ENCODE measurements at places on chromosomes 13 and 19. TPM values are rescaled to one million over a fixed set of nuclear protein-coding genes. Genes with fewer than 3 reads are reported as not detected.

- no peak overlapping the region for H3K4me3 ChIP-seq
- no peaks in the 10 kb centered on the region for H3K4me1 ChIP-seq
- H3K27ac ChIP-seq, result no peak overlapping the region
- no peaks in the 10 kb centered on the region for H3K36me3 ChIP-seq
- no peaks in the 10 kb centered on the region for H3K27me3 ChIP-seq
Observed at GRCh38 chr19:11495481-11495880, 10.2 kb downstream of the ZNF653 start.

GRCh38 chr13:81458170-81458569, 1117.2 kb upstream of the SPRY2 start:
- H3K4me1 ChIP-seq, result no peaks in the 10 kb centered on the region
- H3K4me3 ChIP-seq, result no peak overlapping the region
- no peaks in the 10 kb centered on the region for H3K27me3 ChIP-seq
- H3K27ac ChIP-seq, result no peak overlapping the region

DNA sequence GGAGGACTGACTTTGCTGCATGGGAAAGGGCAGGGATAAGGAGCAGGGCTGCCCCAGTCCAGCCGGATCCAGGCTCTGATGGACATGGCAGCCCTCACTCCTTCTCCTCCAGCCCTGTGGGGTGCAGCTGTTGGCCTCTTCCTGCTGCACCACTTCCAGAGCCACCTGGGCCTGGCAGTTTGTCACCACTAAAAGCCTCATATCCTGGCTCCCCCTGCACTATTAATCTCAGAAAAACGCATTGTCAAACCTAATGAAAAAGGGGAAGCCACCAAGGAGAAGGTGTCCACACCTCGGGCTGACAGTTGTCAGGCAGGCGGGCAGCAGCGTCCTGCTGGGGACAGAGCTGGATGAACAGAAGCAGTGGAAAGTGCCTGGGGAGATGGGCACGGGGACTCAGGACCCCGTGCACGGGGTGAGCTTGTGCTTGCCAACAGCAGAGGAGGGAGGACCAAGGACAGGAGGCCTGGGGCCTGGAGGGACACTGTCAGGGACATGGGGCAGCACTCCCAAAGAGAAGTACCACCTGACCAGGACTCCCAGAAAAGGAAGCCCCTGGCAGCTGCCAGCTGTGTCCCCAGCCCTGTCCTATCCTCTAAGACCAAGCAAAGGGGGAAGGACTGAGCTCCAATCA, 151.1 kb upstream of the TSHZ3 start:
- H3K27me3 ChIP-seq, result no peaks in the 10 kb centered on the region
- no peak for DNase-seq
- no peaks in the 10 kb centered on the region for H3K36me3 ChIP-seq
- no peak overlapping the region for H3K27ac ChIP-seq
- H3K4me1 ChIP-seq, result no peaks in the 10 kb centered on the region

- no peak overlapping the region for H3K4me3 ChIP-seq
- peak overlapping the region; percentile 81 for H3K27ac ChIP-seq
- peak; percentile 71 for DNase-seq
- peaks cover 40% of the 10 kb centered on the region for H3K36me3 ChIP-seq
- no peaks in the 10 kb centered on the region for H3K27me3 ChIP-seq
Observed at GRCh38 chr19:57282011-57282643, 1.8 kb downstream of the ZNF460 start.

GRCh38 chr19:45322311-45322710, 364 bp downstream of the CKM start:
- H3K27ac ChIP-seq, result no peak overlapping the region
- no peak for DNase-seq
- no peaks in the 10 kb centered on the region for H3K4me1 ChIP-seq
- H3K36me3 ChIP-seq, result no peaks in the 10 kb centered on the region
- H3K27me3 ChIP-seq, result peaks cover 28% of the 10 kb centered on the region
- no peak overlapping the region for H3K4me3 ChIP-seq

GRCh38 chr13:51823863-51824262, 19.9 kb upstream of the DHRS12 start:
- DNase-seq, result no peak
- no peaks in the 10 kb centered on the region for H3K27me3 ChIP-seq
- peaks cover 99% of the 10 kb centered on the region for H3K4me1 ChIP-seq
- peak overlapping the region; percentile 71 for H3K4me3 ChIP-seq

GRCh38 chr19:18875726-18876125, 20.2 kb downstream of the CERS1 start:
- H3K27ac ChIP-seq, result no peak overlapping the region
- no peak for DNase-seq
- H3K4me3 ChIP-seq, result no peak overlapping the region
- H3K4me1 ChIP-seq, result peaks cover 13% of the 10 kb centered on the region

GRCh38 chr19:7280940-7281666, 13.1 kb downstream of the INSR start:
- no peak overlapping the region for H3K27ac ChIP-seq
- H3K36me3 ChIP-seq, result no peaks in the 10 kb centered on the region
- DNase-seq, result no peak
- no peaks in the 10 kb centered on the region for H3K4me1 ChIP-seq
- no peaks in the 10 kb centered on the region for H3K27me3 ChIP-seq

GRCh38 chr13:39859898-39860297, 204.4 kb downstream of the COG6 start:
- H3K27ac ChIP-seq, result no peak overlapping the region
- H3K36me3 ChIP-seq, result no peaks in the 10 kb centered on the region
- no peak overlapping the region for H3K4me3 ChIP-seq
- no peaks in the 10 kb centered on the region for H3K4me1 ChIP-seq
- no peak for DNase-seq
- peaks cover 19% of the 10 kb centered on the region for H3K27me3 ChIP-seq

DNA sequence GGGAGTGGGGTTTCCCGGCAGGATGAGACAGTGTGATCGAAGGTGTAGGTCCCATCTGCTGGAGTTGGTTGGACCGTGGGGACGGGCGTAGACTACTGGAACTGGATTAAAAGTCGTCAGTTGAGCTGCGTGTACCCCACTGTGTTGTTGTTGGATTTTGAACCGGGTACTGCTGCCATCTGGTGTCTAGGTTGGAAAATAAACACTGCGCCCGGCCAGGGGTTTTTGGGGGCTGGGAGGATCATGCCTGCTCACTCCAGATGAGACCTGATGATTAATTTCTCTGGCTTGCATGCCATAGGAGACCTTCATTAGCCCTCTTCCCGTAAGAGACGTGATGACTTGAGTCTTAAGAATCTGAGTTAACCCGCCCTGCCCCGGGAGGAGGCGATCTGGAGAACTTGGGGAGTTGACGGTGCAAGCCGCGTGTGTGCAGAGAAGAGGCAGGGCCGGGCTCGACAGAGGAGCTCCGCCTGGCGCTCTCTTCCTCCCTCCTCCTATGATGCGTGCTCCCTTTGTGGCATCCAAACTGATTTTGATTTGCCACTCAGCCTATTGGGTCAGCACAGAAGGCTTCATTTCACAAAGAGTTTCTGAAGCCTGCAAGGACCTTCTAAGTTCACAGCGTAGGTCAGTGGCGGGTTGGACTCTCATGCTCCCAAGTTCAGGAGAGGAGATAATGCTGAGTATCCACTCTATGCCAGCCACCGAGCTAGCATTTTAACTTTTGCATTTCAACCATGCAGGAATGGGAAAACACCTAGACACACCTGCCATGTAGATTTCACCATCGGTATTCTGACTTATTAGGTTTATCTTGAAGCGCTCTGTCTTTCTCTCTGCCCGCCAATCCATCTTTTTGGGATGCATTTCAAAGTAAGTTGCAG, 2.7 kb downstream of the UHRF1 start:
- H3K4me3 ChIP-seq, result peak overlapping the region; percentile 82
- peaks cover 77% of the 10 kb centered on the region for H3K4me1 ChIP-seq
- peaks cover 38% of the 10 kb centered on the region for H3K36me3 ChIP-seq
- peak; percentile 77 for DNase-seq

- H3K4me3 ChIP-seq, result no peak overlapping the region
- H3K36me3 ChIP-seq, result peaks cover 10% of the 10 kb centered on the region
- no peak overlapping the region for H3K27ac ChIP-seq
- no peaks in the 10 kb centered on the region for H3K27me3 ChIP-seq
- DNase-seq, result no peak
Observed at GRCh38 chr19:10318807-10319682, 3.2 kb upstream of the FDX2 start.

DNA sequence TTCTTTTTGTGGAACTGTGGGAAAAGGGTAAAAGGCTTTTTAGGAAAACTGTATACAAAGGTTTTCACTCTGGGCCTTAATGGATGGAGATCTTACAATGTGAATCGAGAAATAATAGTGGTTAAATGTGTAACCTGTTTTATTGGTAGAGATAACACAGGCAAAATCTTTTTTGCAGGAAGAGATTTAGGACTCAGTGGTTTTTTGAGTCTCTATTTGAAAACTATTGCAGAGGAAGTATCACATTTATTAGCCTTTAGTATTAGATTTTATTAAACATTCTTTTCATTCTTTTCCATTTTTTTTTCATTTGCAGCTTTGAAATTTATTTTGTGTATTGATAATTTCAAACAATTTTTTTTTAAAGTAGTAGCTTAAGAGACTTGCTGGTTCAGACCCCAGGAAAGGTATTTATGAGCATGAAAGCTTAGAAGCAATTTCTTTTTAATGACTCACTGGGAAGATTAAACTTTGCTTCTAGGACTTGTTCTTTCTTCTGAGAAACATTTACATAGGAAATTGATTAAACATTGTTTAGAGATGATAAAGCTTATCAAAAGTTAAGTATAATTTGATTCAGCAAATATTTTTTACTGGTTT, 10.5 kb downstream of the KLF5 start:
- peaks cover 6% of the 10 kb centered on the region for H3K4me1 ChIP-seq
- H3K4me3 ChIP-seq, result no peak overlapping the region
- no peak for DNase-seq
- no peak overlapping the region for H3K27ac ChIP-seq

GRCh38 chr19:18161636-18162002, 8.7 kb downstream of the PIK3R2 start:
- H3K27me3 ChIP-seq, result no peaks in the 10 kb centered on the region
- no peak overlapping the region for H3K27ac ChIP-seq
- peak overlapping the region; percentile 55 for H3K4me3 ChIP-seq
- no peak for DNase-seq
- peaks cover 4% of the 10 kb centered on the region for H3K36me3 ChIP-seq

DNA sequence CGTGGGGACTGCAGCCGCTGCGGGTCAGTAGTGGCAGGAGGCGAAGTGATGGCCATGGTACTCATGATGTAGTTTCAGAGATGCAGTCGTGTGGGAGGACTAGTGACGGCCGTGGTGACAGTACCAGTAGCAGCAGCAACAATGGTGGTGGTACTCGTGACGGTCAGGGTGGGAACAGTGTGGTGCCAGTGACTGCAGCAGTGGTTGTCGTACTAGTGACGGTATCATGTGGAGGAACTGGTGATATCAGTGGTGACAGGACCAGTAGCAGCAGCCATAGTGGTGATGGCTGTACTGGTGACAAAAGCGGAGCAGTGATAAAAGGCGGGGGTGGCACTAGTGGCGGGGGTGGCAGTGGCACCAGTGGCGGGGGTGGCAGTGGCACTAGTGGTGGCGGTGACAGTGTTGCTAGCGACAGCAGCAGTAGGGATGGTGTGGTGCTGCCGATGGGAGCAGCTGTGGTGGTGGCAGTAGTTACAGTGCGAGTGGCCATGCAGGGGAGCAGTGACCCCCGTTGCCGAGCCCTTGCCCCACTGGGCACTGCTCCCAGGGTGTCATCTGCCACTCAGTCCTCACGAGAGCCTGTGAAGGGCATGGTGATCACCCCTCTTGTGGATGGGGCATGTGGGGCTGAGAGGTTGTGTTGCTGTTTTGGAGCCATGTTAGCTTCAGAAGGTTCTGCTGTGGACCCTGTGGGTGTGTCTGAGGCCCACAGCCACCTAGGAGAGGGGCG, 22.7 kb downstream of the ADPRHL1 start:
- H3K27me3 ChIP-seq, result no peaks in the 10 kb centered on the region
- H3K4me1 ChIP-seq, result no peaks in the 10 kb centered on the region
- no peak overlapping the region for H3K4me3 ChIP-seq

DNA sequence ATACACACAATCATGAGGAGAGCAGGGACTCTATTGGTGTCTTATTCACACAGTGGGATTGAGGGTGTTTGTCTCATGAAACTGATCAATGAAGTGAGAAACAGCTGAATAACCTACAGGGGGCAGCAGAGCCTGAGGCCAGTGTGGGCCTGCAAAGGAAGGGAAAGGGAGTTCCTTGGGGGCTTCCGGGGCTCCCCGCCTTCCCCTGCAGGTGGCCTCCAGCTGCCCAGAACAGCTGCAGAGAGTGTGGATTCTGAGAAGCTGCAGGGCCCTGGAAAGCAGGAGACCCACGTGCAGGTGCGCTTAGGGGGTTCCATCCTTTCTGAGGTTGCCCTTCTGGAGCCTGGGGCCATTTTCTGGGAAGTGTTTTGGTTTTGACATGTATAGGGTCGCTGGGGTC, 20.1 kb downstream of the ZNF763 start:
- H3K27ac ChIP-seq, result no peak overlapping the region
- H3K4me1 ChIP-seq, result peaks cover 11% of the 10 kb centered on the region
- H3K27me3 ChIP-seq, result no peaks in the 10 kb centered on the region
- H3K36me3 ChIP-seq, result peaks cover 15% of the 10 kb centered on the region

GRCh38 chr13:38255600-38255999, 94.1 kb upstream of the UFM1 start:
- H3K36me3 ChIP-seq, result no peaks in the 10 kb centered on the region
- no peaks in the 10 kb centered on the region for H3K27me3 ChIP-seq
- no peak for DNase-seq

DNA sequence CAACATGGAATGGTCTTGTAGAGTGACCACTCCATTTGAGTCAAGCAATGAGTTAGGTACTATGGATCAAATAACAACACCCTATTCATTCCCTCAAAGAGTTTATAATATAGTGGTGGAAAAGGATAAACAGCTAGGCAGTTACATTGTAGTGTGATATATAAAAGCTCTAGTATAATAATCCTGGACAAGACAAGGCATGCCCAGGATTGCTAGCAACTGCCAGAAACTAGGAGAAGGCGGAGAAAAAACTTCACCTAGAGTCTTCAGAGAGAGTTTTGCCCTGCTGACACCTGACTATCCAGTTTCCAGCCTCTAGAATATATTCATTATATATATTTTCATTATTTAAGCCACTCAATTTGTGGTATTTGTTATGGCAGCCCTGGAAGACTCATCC, 530.6 kb downstream of the KLF12 start:
- H3K4me3 ChIP-seq, result no peak overlapping the region
- peaks cover 3% of the 10 kb centered on the region for H3K36me3 ChIP-seq
- no peaks in the 10 kb centered on the region for H3K4me1 ChIP-seq
- no peak for DNase-seq
- no peaks in the 10 kb centered on the region for H3K27me3 ChIP-seq

GRCh38 chr13:52848455-52849195, at the start of gene PCDH8:
Gene PCDH8, minus strand, starts transcription at chr13:52848640. Its CDS starts 204 bp downstream, at chr13:52848436.
- peaks cover 45% of the 10 kb centered on the region for H3K4me1 ChIP-seq
- H3K27me3 ChIP-seq, result peaks cover 72% of the 10 kb centered on the region
- DNase-seq, result peak; percentile 7
- peak within 1 kb of the TSS; percentile 77 for H3K27ac ChIP-seq
- peaks cover 5% of the 10 kb centered on the region for H3K36me3 ChIP-seq

GRCh38 chr13:99085139-99085807, 107.4 kb upstream of the DOCK9 start:
- H3K36me3 ChIP-seq, result peaks cover 3% of the 10 kb centered on the region
- peak; percentile 20 for DNase-seq
- no peaks in the 10 kb centered on the region for H3K27me3 ChIP-seq

Gene FZR1
- total RNA-seq, result 85.9 TPM

Gene KANK2
- 0.96 TPM for total RNA-seq

Gene ZNF790
- 6.5 TPM for total RNA-seq

Gene FOXA3
- total RNA-seq, result 1.6 TPM

Gene RNF225
- 0.58 TPM for total RNA-seq

Gene USHBP1
- 0.46 TPM for total RNA-seq

Gene TMEM145
- total RNA-seq, result 0.67 TPM

Gene HTR2A
- total RNA-seq, result not detected

Gene POSTN
- not detected for total RNA-seq

Gene WDR88
- not detected for total RNA-seq

Gene IFNL1
- 1.7 TPM for total RNA-seq

Gene RFX1
- total RNA-seq, result 11.4 TPM

Gene PTPRH
- not detected for total RNA-seq

Gene WASF3
- total RNA-seq, result 0.14 TPM

Gene KIR2DL4
- total RNA-seq, result 0.60 TPM
